Brain microvascular endothelial cell (primary cell): ENCODE measurements at places on chromosomes 5 and 9.
A peak's percentile ranks its signal among the peaks of the same experiment; 100 is the strongest.

- no peak for DNase-seq
These were observed 8.9 kb downstream of the CTNNA1 start for GRCh38 chr5:138762110-138762509.

DNA sequence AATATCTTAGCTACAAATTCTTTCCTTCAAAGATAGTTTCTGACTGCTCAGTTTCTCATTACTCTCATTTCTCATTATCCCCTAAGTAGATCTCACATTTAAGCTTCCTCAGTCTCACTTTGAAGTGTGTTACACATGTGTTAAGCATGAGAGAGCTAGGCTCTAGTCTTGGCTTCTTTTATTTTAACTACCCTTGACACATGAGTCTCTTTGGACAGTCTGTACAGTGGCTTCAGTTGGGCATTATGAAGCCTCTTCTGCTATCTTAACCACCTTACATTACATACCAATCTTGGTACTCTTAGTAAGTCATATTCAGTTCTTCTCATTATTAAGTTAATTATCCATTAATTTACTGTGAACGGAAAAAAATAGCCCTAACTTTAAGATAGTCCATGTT lies 232.5 kb downstream of the FBXL17 start:
- no peak for DNase-seq

- no peak for DNase-seq
These were observed 35.4 kb downstream of the DAP start for GRCh38 chr5:10725636-10726035.

DNA sequence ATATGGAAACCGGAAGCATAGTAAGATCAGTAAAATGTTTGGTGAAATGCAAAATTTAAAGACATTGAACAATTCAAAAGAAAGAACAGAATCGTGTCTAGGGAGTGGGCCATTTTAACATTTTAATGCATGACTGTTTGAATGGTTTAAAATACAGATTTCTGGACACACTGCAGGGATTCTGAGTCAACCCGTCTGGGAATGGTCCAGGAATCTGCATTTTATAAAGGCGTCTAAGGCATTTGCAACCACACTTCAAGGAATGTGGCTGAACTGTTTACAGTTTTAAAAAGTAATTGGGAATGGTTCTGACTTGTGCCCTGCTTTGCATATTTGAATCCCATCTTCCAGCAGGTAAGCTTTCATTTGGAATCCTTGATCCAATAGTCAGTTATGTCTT lies 811.7 kb upstream of the WWC1 start:
- DNase-seq: no peak

DNA sequence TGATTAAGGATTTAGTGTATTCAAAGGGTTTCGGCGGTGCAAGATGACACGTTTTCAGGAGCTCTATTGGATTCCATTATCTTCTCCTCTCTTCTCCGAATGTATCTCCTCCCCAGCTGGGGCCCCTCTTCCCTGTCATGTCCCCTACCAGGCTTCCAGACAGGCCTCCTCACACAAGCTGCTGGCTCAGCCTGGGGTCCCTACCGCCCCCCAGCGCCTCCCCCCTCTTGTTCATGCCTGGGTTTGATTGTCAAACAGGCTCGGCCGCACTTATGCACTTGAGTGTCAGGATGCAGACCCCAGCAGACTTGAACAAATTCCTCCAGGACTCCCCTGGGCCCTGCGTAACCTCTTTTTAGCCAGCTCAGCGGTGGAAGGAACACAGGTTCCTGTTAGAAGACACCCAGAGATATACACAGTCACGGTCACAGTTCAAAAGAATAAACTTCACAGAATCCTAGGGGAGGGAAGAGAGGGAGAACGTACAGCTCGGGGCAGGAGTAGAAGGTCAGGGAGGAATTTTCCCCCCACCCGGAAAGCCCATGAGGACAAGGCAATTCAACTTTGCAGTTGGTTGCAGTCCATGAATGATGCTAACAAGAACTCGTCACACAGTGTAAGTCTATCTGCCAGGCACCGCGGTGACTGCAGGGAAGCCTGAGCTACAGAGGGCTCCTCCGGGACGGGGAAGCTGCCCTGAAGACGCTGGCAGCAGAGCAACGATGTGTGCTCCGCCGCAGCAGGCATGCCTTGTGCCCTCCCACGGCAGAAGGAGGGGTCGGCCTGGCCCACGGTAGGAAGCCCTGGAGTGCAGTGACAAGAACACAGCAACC lies 560.0 kb downstream of the BNC2 start:
- no peak for DNase-seq

GRCh38 chr5:122844910-122845228 lies 544 bp upstream of the SNX24 start:
- DNase-seq: no peak

DNA sequence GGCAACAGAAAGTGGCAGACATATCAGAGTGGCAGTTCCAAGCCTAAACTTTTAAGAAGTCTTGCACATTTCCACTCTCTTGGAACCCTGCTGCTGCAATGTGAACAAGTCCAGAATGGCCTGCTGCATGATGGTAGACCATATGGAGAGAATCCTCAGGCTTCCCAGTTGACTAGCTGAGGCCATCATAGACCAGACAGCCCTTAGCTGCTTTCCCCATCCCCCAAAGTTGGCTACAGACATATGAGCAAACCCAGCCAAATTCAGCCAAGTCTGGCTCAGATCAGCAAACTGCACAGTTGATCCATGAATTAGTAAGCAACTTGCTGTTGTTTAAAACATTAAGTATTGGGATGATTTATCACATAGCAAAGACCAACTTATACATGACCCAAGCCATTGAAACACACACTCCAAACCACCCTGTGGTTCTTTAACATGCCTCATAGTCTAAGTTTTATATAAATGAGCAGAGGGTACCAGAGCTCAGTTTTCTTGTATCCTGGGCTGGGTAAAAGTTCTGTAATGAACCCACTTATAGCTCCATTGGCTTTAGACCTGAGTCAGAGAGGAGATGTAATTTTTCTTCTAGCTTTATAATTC lies 19.9 kb downstream of the PPP3R2 start:
- no peak for DNase-seq

DNA sequence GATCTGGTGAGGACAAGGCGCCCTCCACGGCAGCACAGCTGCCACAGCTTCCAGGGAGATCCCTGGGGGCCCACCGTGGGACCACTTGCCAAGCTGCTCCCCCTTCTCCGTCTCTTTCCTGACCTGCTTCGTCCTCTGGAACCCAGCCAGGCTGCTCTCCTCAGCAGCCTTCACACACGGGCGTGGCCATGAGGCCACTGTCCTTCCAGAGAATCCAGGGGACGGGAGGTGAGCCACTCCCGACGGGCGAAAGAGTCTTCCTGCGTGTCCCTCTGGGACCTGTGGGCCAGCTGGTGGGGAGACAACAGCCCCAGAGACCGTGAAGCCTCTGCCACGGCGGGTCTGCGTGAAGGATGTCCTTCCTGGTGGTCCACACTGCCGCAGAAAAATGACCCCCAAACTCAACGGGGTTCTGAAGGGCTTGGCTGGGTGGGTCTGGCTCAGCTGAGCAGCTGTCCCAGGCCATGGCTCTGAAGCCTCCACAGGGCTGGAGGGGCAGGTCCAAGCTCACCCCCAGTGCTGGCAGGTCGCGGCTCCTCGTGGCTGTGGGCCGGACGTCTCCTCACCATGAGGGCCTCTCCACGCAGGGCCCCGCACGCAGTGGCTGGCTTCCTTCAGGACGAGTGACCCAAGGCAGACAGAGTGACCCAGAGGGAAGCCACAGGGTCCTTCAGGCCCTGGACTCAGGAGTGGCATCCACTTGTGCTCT lies 47.4 kb upstream of the NKD2 start:
- DNase-seq: no peak

GRCh38 chr9:114163517-114163951 lies 8.2 kb downstream of the COL27A1 start:
- no peak for DNase-seq

- DNase-seq: no peak
These were observed 42.1 kb downstream of the FAF2 start for GRCh38 chr5:176490301-176490700.

DNA sequence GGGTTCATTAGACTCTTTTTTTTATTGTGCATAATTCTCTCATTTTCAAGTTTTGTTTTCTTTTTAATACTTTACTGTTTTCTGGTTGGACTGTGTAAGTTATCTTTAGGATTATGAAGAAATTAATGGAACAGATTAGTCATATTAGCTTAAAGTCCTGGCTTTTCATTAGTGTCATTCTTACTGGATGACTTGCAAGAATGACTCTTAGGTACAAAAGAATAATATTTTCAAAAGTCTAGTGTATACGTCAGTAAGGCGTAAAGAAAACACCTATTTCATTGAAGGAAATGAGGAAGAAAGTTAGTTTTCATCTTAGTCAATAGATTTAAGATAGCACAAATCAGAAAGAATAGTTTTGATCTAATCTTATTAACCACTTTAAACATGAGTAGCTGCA lies 20.4 kb downstream of the UHRF2 start:
- no peak for DNase-seq

DNA sequence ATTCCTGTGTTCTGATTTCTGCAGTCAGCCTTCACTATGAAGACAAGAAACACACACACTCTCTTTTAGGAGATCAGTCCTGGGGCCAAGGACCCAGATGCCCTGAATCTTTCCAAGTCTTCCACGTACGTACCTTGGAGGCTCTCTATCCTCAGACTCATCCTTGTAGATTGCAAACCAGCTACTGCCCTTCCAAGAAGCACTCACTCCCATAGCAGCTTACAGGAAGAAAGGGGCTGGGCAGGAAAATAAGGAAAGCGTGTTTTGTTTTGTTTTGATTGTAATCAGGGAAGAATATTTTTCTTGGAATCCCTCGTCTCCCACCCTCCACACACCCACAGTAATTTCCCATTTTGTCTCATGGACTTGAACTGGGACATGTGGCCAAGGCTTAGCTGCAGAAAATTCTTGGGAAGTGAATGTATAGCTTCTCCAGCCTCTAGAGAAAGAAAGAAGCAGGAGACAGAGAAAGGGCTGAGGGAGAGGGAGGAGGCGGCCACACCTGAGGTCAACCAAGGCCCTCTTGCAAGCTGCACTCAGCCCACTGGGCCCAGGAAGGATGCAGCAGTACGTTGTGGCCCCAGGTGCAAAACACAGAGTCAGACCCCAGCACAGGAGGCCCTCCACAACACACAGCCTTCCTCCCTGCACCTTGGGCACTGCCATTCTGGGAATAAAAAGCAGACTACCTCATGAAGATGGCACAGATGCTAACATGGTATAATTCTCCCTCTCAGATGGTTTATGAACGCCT lies 29.9 kb downstream of the IRX2 start:
- DNase-seq: no peak

GRCh38 chr5:72558383-72558782 lies 51.2 kb upstream of the ZNF366 start:
- no peak for DNase-seq

GRCh38 chr5:73668486-73669111 lies 42.6 kb downstream of the ARHGEF28 start:
- no peak for DNase-seq

DNA sequence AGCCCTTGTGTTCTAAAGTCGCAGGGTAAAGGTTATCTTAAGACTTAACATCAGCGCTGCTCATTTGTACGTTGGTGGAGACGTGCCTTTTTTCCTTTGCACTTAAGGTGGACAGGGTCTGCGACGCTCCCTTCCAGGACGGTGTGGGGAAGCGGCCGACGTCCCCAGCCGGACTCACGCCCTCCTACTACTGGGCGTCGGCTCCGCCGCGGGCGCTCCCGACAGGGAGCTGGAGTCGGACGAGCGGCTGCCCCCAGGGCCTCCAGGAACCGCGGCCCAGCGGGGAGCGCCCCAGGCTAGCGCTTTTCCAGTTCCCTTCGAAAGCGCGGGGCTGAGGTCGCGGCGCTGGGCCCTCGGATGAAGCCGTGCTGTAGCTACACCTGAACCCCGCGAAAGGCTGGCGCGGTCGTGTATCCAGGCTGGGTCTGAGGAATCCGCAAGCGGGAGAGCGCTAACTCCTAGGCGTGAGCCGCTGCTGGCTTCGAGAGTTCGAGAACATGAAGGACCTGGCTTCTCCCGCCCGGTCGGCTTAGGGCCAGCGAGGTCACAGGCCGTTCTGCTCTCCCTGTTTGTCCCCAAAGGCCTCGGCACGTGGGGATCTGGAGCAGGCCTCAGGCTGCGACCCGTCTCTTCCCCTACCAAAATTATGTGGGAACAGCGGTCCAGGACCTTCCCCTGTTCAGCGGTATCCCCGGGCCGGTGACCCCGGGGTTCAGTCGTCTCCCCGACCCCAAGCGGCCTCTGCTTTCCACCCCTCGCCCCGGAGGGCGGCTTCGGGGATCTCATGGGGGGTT lies 3.8 kb upstream of the DMRT3 start:
- no peak for DNase-seq

DNA sequence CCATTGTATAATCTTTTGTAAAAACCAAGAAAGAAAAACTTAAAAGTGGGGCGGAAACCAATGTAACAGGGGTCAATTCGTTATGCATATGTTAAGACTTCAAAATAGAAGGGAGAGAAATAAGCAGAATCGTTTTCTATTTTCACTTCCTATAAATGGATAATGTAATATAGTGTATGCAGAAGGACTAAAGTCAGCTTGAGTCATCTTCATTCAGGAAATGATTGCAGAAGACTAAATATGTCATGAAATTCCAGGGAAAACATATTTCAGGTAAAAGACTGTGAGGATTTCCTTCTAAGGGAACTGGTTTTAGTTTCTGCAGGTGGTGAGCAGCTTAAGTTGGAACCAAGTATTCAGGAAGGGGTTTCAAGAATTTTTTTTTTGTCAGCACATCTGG lies 753.3 kb downstream of the IRX1 start:
- no peak for DNase-seq

- DNase-seq: peak; percentile 80
These were observed 382.3 kb downstream of the ACTL7B start for GRCh38 chr9:108473209-108474112.

- DNase-seq: no peak
These were observed 5.6 kb upstream of the APC start for GRCh38 chr5:112732131-112732530.
